ENCODE measurements at places on chromosomes 1 and 21.

DNA sequence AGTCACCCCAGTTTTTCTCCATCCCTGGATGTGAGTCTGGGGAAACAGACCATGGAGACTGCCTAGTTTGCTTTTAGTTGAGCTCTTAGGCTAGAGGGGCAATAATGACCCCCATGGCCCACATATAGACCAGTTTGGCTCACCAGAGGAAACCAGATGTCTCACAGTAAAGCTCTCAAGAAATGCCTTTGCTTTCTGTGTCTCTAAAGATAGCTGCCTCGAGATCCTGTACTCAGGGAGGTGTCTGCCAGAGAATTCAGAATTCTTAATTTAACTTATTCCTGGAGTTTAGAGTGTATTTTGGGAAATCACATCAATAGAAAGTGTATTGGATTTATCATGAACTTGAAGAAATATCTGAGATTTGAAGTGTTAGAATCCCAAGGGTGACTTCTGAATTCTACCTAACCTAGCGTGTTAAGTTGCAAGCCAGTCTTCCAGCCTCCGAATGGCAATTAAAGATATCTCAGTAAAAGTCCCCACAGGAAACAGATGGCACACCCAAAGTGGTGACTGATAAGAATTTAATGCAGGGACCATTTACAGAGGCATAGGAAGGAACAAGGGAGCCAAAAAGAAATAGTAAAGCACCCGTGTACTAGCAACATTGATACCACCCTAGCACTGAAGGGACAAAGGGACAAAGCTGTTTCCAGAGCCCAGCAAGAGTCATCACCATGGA is 37.1 kb downstream of the STYXL2 start:
- DNase-seq, result no peak

DNA sequence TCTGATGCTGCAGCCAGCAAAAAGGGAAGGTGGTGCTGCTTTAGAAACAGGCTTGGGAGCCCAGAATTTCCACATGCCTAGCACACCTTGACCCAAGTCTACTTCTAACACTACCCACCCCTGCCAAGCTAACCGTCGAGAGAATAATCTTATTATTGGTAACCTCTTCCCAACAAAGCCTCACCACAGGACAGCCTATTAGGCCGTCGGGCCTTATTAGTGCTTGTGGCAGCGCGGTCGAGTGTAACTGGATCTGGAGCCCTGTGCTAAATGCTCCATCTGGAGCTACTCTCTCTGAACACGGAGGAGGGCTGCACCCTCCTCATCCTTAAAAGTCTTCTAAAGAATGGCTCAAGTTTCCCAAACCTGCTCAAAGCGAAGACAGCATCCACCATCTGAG is 165.5 kb upstream of the NFIA start:
- no peak for DNase-seq

DNA sequence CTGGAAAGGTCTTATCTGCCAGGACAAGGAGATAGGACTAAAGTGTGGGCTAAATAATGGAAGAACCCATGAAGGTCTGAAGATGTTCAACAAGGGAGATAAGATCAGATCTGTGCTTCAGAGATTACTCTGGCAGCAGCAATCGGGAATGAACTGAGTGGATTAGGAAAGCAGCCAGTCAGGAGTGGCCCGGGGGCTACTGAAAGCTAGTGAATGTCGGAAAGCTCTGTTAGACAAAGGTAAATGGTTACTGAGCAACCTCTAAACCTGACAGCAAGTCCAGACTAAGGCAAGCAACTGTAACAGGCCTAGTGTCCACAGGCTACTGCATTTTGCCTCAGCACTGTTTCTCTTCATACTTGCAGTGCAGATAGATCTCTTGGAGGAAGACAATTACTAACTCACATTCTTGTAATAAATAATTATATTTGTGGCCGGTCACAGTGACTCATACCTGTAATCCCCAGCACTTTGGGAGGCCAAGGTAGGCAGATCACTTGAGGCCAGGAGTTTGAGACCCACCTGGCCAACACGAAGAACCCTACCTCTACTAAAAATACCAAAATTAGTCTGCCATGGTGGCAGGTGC is 12.5 kb downstream of the IQGAP3 start:
- DNase-seq, result no peak

GRCh38 chr1:173448945-173449344 is 28.2 kb upstream of the PRDX6 start:
- no peak for DNase-seq

DNA sequence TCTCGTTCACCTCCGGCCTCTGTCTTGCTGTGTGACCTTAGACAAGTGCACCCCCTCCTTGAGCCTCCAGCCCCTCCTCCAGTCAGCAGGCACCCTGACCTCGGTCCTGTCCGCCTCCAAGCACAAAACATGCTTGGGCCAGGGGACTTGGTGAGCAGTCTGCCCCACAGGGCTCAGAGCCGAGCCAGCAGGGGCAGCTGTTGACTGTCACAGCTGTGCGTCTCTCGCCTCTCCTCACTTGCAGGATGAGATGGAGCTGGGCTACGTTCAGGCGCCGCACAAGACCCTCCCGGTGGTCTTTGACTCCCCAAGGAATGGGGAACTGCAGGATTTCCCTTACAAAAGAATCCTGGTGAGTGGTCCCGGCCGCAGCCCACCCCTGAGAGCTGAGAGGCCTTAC is 24.2 kb downstream of the PADI3 start:
- DNase-seq, result no peak

DNA sequence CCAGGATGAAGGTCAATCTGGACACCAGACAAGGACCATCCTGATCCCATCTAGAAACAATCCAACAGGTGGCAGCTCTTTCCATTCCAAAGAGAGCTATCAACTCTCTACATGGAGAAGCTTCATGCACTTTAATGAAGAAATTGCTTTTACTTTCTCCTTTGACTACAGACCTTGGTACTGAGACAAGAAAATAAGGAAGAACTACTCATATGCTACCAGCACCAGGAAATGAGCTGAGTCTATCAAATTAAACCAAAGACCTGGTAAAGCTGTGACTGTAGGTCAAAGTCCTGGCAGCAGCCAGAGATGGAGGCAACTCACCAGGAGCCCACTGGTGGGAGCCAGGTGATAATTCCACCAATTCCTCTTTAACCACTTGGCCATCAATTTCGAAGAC is 64.3 kb upstream of the LRRC8B start:
- DNase-seq, result no peak

DNA sequence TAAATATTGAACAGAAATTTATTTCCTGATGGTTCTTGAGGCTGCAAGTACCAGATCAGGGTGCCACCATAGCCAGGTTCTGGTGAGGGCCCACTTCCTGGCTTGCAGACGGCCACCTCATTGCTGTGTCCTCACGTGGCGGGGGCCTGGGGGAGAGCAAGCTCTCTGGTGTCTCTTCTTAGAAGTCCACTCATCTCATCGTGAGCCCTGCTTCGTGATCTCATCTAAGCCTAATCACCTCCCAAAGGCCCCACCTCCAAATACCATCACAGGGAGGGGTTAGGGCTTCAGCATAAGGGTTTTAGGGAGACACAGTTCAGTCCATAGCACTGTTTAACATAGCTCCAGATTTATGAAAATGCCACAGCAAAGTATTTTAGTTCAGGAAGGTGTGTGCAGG is 119.7 kb downstream of the PRDM2 start:
- no peak for DNase-seq

DNA sequence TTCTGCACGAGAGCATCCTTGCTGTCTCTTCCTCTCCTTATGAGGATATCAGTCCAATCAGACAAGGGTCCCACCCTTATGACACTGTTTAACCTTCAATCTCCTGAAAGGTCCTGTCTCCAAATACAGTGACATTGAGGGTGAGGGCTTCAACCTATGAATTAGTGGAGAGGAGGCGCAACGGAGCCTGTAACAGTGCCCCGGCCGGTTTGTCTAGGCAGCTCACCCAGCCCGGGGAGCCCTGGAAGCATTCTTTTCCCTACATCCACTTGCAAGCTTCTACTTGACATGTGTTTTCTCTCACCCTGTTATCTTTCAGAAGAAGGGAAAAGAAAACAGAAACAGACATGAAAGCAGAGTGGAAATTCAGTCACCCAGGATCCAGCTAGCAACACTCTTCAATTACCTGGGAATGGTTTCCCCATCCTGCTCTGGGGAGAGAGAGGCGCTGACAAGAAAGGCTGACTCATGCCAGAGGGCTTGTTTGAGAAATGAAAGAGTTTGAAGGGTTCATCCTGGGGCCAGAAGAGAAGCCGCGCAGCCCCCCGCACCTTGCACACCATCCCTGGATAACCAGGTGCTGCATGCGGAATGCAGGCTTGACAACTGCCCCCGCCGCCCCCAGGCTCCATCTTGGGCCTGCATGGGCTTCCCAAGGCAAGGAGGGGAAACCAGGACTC is 394.9 kb downstream of the NPHP4 start:
- DNase-seq, result no peak

GRCh38 chr1:185154912-185155513 is 1.7 kb downstream of the TRMT1L start:
- DNase-seq, result peak; percentile 30

All from choroid plexus epithelial cell (primary cell).